Frontal cortex (tissue), 4 donors: ENCODE measurements at places on chromosomes 1 and 21. TPM values are rescaled to one million over a fixed set of nuclear protein-coding genes. Genes with fewer than 3 reads are reported as not detected.
A peak's percentile ranks its signal among the peaks of the same experiment; 100 is the strongest.

DNA sequence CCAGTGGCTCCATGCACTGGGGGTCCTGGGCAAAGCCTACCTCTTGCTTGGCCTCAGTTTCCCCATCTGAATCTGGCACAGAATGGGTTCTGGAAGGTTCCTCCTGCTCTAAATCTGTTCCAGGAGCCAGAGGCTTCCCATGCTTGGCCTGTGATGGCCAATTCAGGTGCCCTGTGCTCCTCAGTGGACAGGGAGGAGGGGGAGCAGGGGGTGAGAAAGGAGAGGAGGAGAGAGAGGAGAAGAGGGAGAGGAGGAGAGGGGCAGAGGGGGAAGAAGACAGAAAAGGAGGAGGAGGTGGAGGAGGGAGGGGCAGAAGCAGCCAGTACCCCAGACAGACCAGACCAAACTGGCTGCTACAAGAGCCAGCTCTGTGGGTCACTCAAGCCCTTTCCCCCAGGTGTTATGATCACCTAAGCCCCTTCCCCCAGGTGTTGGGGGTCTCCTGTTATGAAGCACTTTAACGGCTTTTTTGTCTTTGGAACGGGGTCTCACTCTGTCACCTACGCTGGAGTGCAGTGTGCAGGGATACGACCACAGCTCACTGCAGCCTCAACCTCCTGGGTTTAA is 43.7 kb downstream of the TRIM11 start:
- DNase-seq: no peak

DNA sequence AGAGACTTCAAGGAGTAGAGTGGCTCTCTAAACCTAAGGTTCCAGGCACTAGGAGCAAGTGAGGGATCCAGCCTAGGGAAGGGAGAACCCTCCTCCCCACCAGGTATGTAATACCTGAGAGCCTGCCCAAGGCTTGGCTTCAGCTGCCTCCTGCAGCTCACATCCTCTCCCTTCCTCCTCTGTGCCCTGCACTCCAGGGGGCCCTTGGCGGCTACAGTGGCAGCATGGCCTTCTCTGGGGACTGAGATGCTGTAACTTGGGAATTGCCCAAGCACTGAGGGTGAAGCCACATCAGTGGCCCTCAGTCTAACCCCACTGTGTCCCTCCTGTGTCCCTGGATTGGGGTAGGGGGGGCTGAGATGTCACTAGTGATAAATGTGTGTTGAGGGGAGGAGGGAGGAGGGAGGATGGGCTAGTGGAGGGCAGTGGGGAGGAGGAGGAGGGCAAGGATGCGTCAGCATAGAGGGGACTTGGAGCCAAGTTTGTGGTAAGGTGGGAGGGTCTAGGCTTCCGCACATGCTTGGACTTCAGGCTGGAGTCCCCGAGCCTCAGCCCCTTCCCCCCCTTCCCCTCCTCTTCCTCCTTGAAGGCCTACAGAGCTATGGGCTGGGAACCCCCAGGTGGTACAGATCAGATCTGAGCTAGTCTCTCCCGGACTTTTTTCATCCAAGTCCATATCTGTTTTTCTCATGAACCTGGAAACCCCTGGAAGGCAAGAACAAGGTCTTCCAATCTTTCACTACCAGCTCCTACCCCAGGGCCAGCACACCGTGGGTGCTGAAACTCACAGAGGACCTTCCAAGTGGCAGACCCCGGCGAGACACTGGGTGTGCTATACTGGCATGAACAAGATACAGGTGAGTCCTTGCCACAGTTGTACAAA is 17.5 kb downstream of the COL9A2 start:
- no peak for DNase-seq

DNA sequence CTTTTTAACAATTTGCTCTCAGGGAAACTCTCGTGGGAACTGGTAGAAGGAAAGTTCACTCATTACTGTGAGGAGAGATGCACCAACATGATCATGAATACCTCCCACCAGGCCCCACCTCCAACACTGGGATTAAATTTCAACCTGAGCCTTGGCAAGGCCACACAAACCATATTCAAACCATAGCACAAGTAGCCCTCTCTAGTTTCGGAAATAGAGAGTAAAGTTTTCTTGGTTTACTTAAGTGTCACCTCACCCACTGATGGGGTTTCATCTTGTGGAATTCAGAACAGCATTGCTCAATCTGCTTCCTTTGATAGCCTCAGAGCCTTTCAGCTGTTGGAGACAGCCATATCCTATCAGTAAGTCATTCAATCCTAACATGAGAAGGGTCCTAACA is 25.5 kb upstream of the CCSAP start:
- DNase-seq: no peak

DNA sequence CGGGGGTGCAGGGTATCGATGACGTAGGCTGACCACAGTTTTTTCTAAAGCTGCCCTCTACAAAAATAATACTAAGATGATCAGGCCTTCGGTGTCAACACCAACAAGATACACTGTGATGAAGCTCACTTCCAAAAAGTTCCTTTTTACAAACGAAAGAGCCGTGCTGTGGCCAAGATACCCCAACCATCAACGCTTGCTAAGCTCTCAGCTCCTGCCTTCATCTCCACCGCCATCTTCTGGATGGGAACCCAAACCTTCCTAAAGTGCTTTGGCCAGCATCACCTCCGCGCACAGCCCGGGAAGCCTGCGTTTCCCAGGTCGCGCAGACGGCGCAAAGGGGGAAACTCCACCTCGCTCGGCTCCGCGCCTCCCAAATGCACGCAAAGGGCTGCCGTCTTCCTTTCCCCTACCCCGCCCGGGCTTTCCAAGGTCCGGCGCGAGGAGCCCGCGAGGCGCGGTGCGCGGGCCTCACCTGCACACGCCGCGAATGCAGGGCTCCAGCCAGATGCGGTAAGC is 541 bp downstream of the USP48 start:
- peak; percentile 36 for DNase-seq

DNA sequence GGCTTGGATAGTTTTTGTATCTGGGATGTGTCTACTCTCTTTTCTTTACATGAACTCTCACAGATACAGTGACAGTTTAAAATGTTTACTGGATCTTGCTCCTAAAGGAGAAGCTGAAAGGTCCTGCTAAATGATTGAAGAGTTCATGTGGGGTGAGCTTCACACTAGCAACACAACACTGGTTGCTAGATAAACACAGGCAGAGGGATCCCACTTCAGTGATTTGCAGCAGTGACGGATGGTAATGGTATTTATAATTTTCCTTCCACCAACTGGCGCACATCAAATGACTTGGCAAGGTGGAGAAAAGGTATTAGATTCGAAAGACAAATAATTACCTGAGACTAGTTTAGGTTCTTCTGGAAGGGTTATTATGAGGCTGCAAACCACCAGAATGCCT is 270.2 kb downstream of the TBX15 start:
- DNase-seq: no peak

DNA sequence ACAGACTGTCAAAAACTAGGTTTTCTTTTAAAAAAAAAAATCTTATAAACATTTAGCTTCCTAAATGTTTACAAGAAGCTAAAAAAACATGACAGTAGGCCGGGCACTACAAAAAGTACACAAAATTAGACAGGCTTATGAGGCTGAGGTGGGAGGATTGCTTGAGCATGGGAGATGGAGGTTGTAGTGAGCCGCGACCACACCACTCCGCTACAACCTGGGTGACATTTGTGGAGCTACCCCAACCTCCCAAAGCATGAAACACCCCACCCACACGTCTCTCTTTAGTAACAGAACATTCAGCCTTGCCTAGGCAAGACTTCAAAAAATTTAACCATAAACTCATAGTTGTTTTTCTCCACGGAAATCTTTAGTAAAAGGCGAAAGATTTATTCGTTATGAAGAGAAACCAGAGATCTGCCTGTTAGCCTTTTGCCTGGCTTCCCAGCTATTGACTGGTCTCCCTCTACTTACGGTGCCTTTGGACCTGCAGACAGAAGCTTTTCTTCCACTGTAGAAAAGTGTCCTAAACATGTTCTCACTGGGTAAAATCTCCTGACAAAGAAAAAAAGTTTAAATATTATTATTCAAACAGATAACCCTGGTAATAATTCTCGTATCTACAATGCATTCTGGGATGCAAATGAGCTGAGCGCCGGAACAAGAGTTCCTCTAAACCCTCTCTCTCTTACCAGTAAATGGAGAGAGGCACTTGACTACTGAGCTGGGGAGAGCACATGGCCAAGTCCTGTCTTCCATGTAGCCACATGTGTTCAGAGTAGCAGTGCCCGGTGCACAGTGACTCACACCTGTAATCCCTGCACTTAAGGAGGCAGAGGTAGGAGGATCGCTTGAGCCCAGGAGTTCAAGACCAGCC is 9.2 kb downstream of the RNU5D-1 start:
- peak; percentile 55 for DNase-seq

DNA sequence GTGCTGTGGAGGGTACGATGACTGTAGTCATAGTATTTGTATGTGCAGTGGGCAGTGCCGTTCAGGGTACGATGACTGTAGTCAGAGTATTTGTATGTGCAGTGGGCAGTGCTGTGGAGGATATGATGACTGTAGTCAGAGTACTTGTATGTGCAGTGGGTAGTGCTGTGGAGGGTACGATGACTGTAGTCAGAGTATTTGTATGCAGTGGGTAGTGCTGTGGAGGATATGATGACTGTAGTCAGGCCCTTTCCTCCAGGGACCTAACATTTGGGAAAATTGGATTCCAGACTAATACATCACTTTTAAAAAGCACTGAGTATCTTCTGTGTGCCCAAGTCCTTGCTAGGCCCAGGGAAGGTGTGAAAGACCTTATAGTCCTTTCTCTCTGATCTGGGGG is 2.9 kb downstream of the ZNF672 start:
- DNase-seq: no peak

- no peak for DNase-seq
These were observed 36.0 kb downstream of the SIPA1L2 start for GRCh38 chr1:232593717-232594502.

DNA sequence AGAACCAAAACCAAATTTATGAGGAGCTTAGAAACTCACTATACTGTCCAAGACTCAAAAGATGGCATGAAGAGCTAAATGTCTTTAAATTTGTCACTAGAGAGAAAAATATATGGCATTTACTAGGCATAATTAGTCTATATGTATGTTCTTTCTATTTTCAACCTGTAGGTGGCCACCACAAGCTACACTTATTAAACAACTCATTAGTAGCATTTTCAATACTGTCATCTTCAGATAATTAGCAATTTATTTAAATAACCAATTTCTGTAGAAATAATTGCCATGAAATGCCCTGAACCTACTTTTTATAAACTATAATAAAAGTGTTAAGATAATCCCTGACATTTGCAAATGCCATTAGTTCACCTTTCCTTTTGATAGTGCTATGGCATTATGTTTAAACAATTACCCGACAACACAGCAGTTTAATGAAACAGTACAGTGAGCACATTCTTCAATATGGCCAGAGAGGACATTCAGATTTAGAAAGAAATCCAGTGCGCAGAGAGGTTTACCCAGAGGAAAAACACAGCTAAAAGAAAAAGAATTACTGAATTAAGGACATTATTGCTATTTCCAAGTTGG is 522.5 kb downstream of the PTBP2 start:
- no peak for DNase-seq

GRCh38 chr1:158121604-158122254 is 59.0 kb upstream of the CD1D start:
- DNase-seq: no peak

DNA sequence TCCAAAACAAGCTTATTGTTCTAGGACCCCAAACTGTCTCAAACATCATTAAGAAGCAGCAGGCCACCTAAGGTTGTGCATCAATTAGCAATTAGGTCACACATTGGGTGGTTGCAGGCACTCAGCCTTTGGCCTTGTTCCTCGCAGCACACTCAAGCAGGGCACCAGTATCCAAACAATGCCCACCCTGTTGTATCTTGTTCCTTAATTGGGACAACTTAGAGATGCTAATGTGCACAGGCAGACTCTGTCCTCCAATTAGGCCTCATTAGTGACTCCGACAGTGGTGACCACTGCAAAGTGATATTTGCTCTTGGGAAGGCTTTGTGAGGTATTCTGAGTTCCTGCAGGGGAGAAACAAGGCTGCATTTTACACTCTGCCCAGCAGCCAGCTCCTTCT is 515.1 kb upstream of the PTBP2 start:
- DNase-seq: peak; percentile 6

- DNase-seq: no peak
These were observed 61.1 kb downstream of the FHAD1 start for GRCh38 chr1:15308135-15308534.

GRCh38 chr1:174232761-174233160 is 73.4 kb downstream of the RABGAP1L start:
- DNase-seq: no peak

- DNase-seq: no peak
These were observed 239.2 kb downstream of the ATG4C start for GRCh38 chr1:63023171-63023570.

- no peak for DNase-seq
These were observed 55.2 kb downstream of the PUM1 start for GRCh38 chr1:31010086-31010989.

DNA sequence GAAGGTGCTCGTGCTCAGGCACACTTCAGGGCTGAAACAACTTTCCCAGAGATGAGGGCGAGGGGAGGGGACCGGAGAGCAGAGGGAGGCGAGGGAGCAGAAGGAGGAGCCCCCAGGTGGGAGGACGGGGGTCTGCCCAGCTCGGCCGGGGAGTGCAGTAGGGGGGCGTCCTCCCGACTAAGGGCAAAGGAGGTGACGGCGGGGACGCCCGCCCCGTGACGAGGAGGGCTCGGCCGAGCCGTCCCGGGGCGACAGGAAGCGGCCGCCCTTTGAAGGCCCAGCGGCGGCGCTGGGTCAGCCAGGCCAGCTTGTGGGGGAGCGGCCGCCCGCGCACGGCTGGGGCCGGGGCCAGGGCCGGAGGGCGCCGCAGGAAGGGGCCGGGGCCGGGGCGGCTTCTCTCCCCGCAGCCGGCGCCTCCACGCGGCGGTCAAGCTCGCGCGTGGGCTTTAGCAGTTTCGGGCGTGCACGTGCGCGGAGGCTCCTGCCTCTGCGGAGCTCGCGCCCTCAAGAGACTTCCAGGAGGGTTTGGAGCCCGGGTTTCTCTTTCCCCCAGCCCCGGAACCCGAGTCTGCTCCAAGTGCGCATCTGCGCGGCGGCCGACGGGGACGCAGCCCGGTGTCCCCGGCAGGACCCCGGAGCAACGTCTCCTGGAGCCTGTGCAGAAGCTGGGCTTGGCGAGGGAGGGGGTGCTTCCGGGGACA is 100.8 kb upstream of the SLC45A1 start:
- peak; percentile 24 for DNase-seq

DNA sequence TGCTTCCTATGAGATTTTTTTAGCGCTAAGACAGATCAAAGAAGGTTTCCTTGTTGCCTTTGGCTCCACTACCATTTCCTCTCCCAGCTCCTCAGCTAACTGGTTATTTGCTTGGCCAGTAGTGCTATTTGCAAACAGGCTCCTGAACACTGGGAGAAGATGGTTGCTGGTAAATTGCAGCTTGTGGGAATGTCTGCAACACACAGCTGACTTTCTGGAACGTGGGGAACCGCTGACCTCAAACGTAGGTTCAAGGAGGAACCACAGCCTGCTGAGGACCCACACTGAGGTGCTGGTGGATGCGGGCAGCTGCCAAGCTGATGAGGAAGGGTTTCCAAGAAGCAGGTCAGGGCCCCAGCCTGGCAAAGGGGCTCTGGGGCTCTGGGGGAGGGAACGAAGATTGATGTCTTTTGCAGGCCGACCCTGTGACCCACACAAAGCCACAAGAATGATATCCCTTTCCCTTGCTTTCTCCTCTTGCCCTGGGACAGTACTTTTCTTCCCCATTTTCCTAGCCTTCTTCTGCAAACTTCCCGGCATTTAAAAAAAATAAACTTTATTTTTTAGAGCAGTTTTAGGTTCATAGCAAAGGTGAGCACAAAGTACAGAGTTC is 24.8 kb downstream of the GNG4 start:
- no peak for DNase-seq

The DYNLT5 gene
- total RNA-seq: 1.2 TPM

The GSTM2 gene
- 18.8 TPM for total RNA-seq

The NOS1AP gene
- total RNA-seq: 4.9 TPM

The KLF17 gene
- total RNA-seq: under 0.01 TPM

The ST6GALNAC3 gene
- total RNA-seq: 14.3 TPM

The BACE2 gene
- total RNA-seq: 10.2 TPM

The LYST gene
- 66.0 TPM for total RNA-seq
